Stimulated activated CD4-positive, alpha-beta T cell treated with anti-CD3 and anti-CD28 coated beads, TNF-alpha, amount 100 ng/mL, for 1 hour (primary cell): ENCODE measurements at places on chromosomes 7 and 10.

DNA sequence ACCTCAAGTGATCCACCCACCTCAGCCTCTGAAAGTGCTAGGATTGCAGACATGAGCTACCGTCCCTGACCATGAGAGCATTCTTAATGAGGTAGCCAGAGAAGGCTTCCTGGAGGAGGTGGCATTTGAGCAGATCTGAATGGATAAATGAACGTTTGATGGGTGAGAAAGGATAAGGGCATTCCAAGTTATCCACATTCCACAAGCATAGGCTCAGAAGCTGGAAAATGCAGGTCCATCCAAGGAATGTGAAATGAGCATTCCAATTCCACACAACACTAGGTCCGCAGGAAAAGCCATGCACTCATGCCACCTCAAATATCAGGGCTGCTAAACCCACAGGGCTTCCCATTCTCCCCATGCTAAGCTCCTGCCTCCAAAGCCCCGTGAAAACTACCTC is 17.0 kb downstream of the TMEM130 start:
- no peak for DNase-seq

- no peak for DNase-seq
Observed at GRCh38 chr10:113381981-113382509, 170.8 kb upstream of the HABP2 start.

GRCh38 chr10:80409121-80409520 is 770 bp downstream of the PRXL2A start:
- DNase-seq = no peak

- no peak for DNase-seq
Observed at GRCh38 chr7:65974876-65975275, 7.1 kb downstream of the GUSB start.

DNA sequence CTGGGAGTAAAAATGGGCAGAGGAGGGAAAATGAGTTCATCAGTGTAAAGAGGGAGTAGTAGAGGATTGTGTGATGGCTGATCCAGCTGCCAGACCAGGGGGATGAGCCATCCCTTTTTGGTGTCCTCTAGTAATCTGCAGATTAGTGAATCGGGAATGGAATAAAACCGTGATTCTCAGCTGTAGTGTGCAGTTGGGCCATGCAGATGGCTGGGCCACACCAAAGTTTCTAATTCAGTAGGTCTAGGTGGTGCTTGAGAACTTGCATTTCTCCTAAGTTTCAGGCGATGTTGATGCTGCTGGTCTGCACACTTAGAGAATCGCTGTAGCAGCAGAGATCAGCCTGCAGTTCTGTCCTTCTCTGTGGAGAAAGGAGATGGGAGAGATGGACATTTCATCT is 22.7 kb downstream of the PDCD11 start:
- DNase-seq = no peak

- DNase-seq = no peak
Observed at GRCh38 chr10:115525141-115525540, 432.0 kb downstream of the ATRNL1 start.

GRCh38 chr10:72417971-72418370 is 63.3 kb upstream of the DNAJB12 start:
- DNase-seq = no peak

DNA sequence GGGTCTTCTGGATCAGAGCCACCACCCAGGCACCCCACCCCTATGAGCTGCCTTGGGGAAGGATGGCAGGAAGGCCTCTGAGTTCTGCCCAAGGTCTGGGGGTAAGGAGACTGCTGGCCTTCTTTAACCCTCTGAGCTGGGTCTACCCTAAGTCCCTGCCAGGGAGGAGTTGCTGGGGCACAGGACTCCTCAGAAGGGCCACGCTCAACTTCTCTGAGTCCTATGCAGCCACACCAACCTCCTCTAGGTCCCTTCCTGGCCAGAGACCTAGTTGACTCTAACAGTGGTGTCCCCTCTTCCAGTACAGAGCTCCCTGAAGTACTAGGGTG is 2.6 kb upstream of the NEURL1 start:
- DNase-seq = no peak

- DNase-seq = no peak
Observed at GRCh38 chr7:114173170-114173890, 241.3 kb upstream of the FOXP2 start.

- DNase-seq = no peak
Observed at GRCh38 chr10:99836711-99837110, 54.3 kb downstream of the ABCC2 start.

DNA sequence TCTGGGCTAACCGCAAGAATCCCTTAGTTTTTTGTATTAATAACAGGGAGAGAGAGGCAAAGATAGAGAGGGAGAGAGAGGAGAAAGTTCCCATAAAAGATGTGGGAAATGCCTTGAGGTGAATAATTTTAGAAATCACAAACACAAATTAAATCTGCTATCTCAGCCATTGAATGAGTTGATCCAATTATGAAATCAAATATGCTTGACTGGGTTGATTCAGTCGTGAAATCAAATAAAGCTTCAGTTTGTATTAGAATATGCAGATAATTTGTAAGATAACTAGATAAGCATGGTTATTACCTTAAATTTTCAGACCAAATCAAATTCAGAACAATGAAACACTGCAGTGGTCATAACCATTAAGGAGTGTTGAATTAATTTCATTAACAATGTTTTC is 68.9 kb downstream of the SEMA3A start:
- DNase-seq = no peak

- DNase-seq = no peak
Observed at GRCh38 chr10:126210051-126210651, 178.1 kb downstream of the ADAM12 start.

- no peak for DNase-seq
Observed at GRCh38 chr10:71712572-71713134, 6.9 kb downstream of the C10orf105 start.

- DNase-seq = no peak
Observed at GRCh38 chr7:18154726-18155125, 127.1 kb upstream of the PRPS1L1 start.

GRCh38 chr7:37705976-37706375 is 22.4 kb downstream of the GPR141 start:
- no peak for DNase-seq

DNA sequence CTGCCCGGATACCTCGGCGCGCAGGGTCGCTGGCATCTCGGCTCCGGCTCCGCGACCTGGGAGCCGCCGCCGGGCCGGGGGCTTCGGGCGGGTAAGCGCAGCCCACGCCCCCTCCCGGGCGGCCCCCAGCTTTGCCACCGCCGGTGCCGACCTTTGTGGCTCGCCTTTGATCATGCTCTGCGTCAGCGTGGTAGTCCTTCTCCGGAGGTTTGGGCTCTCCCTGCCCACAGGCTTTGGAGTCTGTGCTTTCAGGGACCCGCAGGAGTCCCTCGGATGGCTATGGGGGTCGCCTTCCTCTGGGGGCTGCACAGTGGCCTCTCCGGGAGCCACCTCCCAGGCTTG is 7.3 kb downstream of the ATP6V1F start:
- DNase-seq = no peak

DNA sequence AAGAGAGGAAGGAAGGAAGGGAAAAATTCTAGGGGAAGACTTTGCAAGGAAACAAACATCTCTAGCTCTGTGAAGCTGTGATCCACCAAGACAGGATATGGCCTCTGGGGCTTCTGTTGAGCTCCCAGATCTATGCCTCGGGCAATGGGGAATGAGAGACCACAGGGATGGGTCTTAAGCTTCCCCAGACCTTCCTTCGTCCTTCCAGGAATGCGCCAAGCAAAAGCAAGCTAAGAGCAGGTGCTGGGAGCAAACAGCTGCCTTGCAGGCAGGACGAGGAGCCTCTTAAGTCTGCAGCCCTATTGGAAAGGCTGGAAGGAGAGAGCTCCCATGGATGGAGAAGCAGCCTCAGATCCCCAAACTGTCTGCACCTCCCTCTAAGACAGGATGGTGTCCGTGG is 21.9 kb upstream of the ELN start:
- no peak for DNase-seq

GRCh38 chr10:125815764-125816163 is 7.3 kb downstream of the UROS start:
- DNase-seq = no peak

DNA sequence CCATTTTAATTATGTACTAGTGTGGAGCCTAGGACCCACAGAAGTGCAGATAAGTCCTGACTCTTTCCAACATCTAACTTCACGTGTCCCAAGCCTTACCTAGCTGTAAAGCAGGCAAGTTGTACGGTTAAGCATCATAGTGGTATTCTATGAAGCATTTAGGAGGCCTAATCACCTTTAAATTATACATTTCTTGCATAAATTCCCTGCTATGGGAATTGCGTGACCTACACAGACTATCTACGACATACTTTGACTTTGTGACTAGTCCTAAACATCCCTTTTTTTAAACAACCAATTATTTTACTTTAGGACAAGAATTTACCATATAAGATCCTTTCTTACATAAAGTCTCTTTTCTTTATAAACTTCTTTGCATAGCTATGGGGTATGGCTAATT is 37.7 kb upstream of the LRGUK start:
- DNase-seq = no peak

- DNase-seq = no peak
Observed at GRCh38 chr7:138662076-138662990, 38.8 kb downstream of the SVOPL start.

DNA sequence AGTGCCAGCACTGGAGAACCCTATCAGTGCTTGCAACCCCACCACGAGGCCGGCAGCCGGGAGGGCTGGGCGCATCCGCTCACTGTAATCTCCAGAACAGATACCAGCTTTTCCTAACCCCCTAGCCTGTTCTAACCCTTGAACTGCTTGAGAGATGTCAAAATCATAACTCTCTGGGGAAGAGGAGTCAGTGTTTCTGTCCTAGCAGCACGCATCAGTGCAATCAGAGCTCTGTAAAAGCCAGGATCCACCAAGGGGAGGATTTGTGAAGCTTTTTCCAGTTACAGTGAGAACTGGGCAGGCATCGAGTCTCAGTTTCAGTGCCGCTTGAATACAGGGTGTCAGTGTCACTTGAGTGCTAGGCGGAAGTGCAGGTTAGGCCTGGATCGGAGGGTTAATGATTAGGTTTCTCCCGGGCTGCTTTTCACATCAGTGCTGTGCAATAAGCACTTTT is 104.5 kb upstream of the INSYN2A start:
- no peak for DNase-seq

GRCh38 chr7:47342296-47343060 is 239.4 kb downstream of the TNS3 start:
- no peak for DNase-seq

DNA sequence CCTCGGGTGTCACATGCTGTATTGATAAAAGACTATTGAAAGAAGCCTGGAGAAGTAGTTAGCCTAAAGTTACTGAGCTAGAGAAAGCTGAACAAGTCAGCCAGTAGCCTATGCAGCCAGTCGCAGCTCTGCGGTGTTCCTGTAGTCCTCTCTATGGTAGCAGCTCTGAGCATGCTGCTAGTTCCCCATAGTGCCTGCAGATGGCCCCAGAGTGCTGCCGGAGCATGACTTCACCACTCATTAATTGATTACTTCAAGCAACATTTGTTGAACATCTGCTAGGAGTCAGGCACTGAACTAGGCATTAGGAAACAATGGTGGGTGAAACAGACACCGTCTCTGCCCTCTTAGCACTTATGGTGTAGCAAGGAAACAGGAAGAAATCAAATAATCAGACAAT is 422.7 kb downstream of the SORCS3 start:
- DNase-seq = no peak

DNA sequence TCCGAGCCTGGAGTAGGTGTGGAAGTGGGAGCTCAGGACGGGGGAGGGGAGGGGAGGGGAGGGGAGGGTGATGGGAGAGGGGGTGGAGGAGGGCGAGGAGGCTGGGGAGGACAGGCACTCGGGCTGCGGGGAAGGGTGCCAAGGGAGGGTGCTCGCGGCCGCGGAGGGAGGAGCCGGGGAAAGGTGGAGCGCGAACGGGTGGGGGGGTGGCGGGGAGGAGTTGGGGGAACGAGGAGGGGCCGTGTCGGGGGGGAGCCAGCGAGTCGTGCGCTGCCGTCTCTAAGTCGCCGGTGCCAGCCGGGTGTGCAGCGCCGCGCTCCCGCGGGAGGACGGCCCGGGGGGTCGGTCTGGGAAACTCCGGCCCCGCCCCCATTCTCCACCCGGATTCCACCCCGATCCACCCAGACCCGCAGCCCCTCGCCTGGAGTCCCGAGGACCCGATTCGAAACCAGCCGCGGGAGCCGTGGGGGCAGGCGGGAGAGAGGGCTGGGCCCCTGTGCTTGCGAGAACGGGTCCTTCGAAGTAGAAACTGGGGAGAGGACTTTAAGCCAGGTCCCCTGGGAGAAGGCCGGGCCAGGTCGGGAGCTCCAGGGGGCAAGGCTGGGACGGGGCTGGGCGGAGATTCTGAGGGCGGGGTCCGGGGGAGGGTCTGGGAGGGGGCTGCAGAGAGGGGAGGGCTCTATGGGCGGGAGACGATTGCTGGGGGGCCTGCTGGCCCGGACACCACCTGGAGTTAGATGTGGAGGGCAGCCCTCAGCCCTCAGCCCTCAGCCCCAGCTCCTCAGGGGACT is at the start of gene ZNF467:
TSS of gene ZNF467 (minus strand) at position 143 of the 791 bp plus-strand sequence. CDS start 2,556 bp downstream, outside the sequence.
- peak; percentile 12 for DNase-seq

GRCh38 chr7:1720326-1720725 is 50.2 kb downstream of the ELFN1 start:
- DNase-seq = no peak

GRCh38 chr10:15244635-15245197 is 76.2 kb upstream of the NMT2 start:
- no peak for DNase-seq

- no peak for DNase-seq
Observed at GRCh38 chr7:81693080-81693479, 76.8 kb downstream of the HGF start.

GRCh38 chr10:33533612-33534011 is 199.1 kb upstream of the NRP1 start:
- no peak for DNase-seq

DNA sequence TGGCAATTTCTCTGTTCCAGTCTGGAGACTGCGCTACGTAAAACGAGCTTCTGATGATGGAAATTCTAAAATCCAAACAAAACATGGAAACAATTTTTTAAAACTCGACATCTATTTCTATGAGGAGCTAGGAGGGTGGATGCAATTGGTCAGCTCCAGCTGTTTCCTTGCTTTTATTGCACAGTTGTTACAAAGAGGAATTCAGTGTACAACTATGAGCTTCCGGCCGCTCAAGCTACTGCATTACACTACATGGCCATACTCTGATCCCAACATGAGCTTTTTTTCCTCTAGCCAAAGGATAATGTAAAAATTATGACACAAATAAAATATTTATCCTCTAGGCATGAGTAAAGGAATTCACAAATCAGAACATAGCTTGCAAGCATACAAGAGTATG is 403.1 kb upstream of the C7orf33 start:
- no peak for DNase-seq

DNA sequence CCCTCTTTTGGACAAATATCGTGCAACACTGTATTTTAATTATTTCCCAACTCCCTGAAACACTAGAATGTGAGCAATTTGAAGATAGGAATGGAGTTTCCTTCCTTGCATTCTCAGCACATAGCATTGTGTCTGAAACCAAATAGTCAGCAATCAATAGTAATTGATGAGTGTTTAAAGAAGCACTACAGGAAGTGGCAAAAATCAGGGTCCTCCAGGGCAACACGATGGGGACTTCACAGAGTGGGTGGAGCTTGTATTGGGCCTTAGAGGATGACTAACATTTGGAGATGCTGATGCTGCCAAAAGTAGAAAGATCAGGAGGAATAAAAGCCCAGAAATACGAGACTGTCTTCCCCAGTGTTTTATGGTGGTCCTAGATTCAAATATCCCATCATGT is 94.9 kb downstream of the NPSR1 start:
- DNase-seq = no peak
